NCI-H2171 treated with DMSO at 0.1 percent for 48 hours (cell line): ENCODE measurements at places on chromosomes 6 and 20.

DNA sequence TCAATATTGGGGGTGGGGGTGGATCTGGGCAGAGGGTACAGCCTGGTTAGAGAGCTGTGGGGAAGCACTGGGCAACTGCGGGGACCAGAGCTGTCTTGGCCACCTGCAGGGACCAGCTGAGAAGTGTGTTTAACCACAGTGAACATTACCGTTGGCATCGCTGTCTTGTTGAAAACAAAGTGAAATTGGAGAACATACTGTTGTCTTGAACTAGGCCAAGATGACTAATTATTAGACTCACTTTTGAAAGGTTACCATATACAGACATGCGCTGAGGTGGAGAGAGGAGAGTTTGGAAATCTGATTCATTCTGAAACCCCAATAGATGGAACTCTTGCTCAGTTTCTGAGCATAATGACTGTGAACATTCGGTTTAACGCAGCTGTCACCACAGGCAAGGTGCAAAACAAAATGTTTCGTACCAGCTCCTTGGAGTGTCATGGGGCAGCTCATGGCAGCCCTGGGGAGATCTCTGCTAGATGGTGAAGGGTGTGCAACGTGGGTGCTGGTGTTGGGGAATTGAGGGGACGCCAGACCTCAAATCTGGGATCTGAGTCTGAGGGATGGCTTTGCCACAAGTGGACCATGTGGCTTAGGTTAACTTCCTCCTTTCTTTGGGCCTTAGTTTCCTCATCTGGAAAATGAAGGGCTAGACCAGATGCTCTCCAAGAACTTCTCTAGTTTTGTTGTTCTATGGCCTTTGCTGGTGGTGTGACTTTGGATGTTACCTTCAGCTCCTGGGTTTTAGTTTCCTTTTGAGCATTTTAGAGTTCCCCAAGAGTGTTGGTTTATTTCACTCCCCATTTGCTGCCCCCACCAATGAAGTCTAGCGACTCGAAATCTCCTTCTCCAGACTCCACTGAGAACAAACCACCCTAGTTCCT, 24.6 kb upstream of the GTSF1L start:
- peak; percentile 54 for DNase-seq

GRCh38 chr6:147160593-147160992, 43.6 kb upstream of the STXBP5 start:
- no peak for DNase-seq

DNA sequence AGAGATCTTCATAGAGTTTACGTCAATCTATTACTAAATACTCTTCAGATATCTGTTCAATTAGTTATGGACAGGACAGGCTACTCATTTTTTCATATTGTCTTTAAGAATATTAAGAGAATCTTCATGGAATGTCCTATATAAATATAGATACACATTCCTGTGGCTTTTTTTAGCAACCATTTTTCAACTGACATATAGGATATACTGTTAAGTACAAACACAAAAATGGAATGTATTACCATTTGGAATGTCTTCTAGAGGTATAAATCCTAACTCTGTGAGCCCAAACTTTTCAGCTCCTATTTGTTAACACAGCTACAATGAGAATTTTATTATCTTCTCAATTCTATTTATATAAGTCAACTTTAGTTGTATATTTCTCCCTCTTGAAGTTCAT, 239.6 kb upstream of the DEFB112 start:
- DNase-seq, result no peak

DNA sequence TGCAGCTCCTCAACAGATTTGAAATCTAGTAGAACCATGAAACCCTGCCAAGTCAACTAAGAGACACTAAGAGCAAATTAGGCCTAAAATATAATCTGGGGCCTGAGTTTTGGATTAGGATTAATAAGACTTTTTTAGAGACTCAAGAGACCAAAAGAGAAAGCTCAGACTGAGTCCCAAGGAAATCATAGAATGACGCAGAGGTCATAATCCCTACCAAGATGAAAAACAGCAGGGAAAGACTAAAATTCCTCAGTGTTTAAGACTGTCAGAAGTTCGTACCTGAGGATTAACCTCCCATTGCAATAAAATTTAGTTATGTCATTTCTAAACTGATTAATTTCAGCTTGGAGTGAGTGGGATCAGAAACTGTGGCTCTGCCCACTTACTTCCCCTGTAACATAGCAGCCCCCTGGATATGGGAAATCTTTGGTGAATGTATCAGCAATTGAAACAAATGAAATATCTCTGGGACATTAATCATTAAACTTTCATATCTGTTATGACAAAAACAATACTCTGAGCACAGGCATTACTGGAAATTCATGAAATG, 200.3 kb downstream of the EDN1 start:
- no peak for DNase-seq

GRCh38 chr6:110034667-110035036, 56.5 kb downstream of the GPR6 start:
- no peak for DNase-seq

GRCh38 chr20:54152227-54153040, 21.4 kb downstream of the CYP24A1 start:
- DNase-seq, result no peak

- DNase-seq, result no peak
These were observed 372.7 kb upstream of the RGS17 start for GRCh38 chr6:153503810-153504209.

DNA sequence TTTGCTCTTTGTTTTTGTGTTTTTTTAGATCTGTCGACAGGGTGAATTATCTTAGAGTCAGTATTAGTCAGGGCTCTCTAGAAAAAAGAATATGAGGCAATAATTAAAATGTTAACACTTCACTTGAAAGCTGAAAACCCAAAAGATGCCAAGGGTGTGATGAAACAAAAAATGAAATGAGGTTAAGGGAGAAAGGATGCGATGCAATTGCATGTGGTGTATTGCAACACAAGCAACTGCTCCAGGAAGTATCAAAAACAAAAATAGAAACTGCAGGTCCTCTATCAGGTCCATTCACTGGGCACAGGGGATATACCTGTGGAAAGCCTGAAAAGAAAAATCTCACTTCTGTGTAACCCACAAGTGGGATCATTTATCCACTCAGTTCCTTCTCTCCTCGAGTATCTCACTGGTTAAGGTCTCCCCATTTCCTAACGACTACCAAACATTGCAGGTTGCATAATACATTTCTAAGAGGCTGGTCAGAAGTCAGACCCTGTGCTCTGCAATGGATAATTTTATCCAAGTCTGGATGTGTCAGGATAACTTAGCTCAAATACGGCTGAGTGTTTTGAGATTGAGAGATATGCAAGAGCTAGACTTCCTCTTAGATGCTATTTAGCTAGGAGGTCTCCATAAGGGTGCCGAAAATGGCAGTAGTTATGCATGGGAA, 257.7 kb upstream of the GJE1 start:
- no peak for DNase-seq

GRCh38 chr6:29792123-29793035, 35.2 kb upstream of the HLA-G start:
- DNase-seq, result no peak

DNA sequence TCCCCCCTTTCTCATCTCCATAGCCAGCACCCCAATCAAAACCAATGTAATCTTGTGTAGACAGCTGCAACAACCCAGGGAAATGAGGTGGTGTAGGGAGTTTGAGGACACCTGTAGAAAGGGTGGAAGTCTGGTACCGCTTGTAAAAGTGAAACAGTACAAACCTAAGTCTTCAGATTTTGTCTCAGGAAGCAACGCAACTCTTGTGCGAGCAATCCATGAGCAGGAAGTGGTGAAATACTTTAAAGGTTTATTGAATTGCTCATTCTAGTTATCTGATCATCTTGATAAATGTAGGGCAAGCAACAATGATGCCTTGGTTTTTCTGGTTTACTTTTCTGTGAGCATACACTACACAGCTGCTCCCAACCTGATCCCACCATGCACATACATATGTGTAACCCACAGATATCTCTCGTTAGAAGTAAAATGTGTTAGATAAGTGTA, 71.1 kb upstream of the THEMIS start:
- DNase-seq, result no peak

DNA sequence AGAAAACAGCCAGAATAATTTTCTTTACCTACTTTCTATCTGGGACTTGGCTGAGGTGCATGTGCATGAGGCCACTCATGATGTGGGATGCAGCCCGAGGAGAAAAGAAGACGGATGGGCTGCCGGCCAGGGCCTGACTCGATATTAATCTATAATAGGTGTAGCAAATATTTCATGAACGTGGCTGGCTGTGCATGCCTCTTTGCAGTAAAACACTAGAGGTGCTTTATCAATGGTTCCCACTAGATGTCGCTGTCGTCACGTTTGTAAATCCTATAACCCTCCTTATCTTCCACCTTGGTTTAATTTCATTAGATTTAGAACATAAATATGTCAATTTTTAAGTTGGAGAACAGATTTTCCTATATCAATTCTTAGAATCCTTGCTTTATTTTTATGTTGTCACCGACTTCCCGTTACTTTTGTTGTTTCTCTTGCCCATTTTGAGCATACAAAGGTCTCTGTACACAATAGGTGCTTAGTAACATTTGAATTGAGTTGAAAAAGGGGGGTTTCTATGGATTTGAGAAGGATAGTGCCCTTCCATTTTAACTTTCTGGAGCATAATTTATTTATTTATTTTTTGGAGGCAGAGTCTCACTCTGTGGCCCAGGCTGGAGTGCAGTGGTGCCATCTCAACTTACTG, 19.6 kb upstream of the FERMT1 start:
- peak; percentile 77 for DNase-seq

- no peak for DNase-seq
These were observed 147.0 kb downstream of the CDKAL1 start for GRCh38 chr6:20681243-20681684.

- DNase-seq, result no peak
These were observed 149.7 kb upstream of the SIM1 start for GRCh38 chr6:100614386-100614785.

GRCh38 chr6:128208078-128208477, 307.2 kb upstream of the THEMIS start:
- DNase-seq, result no peak

- no peak for DNase-seq
These were observed 150.0 kb upstream of the SLC22A16 start for GRCh38 chr6:110626442-110626841.

DNA sequence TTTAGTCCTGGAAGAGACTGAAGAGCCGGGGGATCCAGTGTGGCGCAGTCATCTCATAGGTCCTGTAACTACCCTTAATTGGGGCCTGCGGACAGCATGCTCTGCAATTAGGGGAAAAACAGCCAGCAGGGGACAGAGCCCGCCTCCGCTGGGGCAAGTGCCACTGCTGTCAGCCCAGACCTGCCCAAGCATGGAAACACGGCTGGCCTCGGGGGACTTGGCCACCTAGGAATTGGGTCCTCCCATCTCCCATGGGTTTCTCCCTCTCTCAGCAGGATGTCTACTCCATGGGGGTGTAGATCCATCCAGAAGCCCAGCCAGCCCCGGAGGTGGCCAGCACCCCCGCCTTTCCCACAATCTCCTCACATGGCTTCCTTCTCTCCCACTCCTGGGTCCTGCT, 3.6 kb downstream of the GHRH start:
- no peak for DNase-seq

- DNase-seq, result no peak
These were observed 34.3 kb downstream of the HLA-DMB start for GRCh38 chr6:32906539-32906938.

- no peak for DNase-seq
These were observed 2.5 kb upstream of the CLDN20 start for GRCh38 chr6:155261111-155261900.

GRCh38 chr6:7201732-7202541, 94.2 kb downstream of the RREB1 start:
- DNase-seq, result no peak

DNA sequence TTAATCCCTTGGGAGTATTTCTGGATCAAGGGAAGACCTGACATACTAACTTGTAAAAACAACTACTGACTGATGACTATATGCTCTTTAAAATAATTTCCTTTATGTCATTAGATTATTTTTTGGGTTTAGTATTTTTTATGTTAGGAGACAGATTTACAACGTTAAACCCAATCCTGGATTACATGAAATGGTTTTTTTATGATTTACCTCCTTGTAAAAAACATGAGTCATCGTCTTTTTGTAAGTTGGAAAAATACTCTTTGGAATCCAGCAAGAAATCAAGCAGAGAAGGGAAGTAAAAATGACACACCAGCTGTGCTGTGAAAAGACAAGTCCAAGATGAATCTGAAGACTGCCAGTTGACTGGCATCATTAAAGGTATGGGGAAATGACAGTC, 6.7 kb downstream of the STK4 start:
- DNase-seq, result no peak

DNA sequence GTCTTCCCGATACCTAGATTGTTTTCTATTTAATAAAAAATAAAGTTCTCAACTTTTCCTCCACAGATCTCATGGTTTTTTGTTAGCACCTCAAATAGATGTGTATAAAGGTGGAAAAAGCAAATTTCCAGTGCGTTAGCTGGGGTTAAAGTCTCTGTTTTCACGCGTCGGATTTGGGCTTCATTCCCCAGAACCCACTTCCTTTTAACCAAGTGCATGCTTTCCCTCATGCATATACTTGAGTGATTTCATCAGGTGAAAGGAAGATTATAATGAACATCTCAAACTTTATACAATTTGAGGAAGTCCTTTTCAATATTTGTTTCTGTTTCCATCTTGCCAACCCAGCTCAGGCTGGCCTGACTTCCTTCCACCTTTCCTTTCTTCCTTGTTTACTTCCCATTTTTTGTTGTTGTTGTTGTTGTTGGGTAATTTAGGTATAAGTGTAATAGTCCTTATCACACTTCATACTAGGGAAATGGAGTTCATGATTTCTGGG, 43.9 kb upstream of the GGTLC1 start:
- no peak for DNase-seq

DNA sequence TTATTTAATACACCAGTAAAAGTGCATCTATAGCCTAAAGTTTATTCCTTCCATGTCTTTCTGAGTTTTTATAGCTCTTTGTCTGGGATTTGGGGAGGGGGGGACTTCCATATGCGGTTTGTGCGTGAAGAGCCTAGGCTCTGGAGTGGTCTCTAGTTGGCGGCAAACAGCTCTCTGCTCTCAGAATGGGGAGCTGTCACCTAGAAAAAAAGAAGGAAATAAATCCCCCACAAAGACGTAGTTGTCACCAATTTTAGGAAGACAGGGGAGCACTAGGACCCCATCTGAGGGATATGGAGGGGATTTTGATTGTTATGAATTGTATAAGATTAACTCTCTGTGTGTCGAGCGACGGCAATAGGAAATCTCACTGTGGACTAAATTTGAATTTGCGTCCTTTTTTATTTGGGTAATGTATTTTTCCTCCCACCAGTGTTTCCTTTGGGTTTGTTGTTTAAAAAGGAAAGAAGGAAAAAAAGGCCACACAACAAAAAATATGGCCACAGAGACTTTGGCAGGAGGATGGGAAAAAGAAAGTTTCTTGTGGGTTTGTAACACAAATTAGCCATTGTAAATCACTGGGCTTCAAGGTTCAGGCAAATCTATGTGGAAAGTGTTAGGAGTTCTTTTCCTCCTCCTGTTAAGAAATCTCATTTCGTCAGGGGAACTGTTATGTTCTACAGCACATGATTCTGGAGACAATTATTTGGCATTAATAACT, 7.4 kb downstream of the POU3F2 start:
- no peak for DNase-seq

GRCh38 chr6:46044881-46045617, 29.4 kb upstream of the CLIC5 start:
- DNase-seq, result no peak

GRCh38 chr6:136510299-136510698, 39.9 kb downstream of the MAP7 start:
- no peak for DNase-seq

- DNase-seq, result no peak
These were observed 50.9 kb downstream of the CCN2 start for GRCh38 chr6:131900231-131900630.
